ENCODE measurements at places on chromosomes 4 and X. TPM values are rescaled to one million over a fixed set of nuclear protein-coding genes. Genes with fewer than 3 reads are reported as not detected.

The PABPC5 gene
- total RNA-seq, result not detected

GRCh38 chr4:170091069-170091696, 1.4 kb upstream of the AADAT start:
- DNase-seq, result no peak

The MAGEC3 gene
- total RNA-seq, result not detected

- no peak for DNase-seq
Observed at GRCh38 chr4:142150483-142150882, 514.1 kb downstream of the IL15 start.

- no peak for DNase-seq
Observed at GRCh38 chr4:1237981-1238675, 10.8 kb downstream of the CTBP1 start.

- no peak for DNase-seq
Observed at GRCh38 chr4:53782458-53782845, 191.2 kb upstream of the LNX1 start.

DNA sequence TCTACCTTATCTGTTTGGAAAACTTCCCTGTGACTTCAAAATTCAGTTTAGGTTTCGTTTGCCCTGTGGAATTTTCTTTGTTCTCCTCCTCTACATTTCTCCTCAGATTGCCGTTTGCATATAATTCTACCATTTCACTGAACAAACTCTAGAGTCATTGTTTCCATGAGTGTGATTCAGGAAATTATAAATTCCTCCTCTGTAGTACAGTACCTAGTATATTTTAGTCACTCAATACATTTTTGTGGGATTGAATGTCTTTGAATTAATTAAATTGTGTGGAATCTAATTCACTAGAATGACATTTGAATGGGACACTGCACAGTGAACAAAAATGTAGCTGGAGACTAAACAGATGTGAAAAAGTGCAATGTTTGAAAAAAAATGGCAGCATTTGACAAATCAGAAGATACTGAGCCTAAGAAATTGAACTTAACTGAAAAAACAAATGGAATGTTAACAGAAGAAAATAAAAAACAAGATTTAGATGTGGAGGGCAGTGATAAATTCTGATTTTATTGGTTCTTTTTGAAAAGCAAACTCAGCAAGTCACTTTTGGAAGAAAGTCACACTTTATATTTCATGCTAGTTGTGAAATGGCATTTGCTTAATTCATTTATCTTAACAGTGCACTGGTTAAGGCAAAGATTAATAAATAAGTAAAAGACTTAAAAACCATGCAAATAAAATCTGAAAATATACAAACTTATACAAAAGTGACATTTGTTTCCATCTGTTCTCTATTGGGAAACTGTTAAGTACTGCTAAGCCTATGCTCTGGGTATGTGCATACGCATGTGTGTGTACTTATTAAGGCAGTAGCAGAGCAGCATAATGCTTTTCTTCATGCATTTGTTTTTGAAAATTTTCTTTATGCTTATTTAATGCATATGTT, 512.3 kb downstream of the FAT4 start:
- DNase-seq, result no peak

- DNase-seq, result peak; percentile 52
Observed at GRCh38 chr4:83054928-83055327, 19.9 kb downstream of the COPS4 start.

DNA sequence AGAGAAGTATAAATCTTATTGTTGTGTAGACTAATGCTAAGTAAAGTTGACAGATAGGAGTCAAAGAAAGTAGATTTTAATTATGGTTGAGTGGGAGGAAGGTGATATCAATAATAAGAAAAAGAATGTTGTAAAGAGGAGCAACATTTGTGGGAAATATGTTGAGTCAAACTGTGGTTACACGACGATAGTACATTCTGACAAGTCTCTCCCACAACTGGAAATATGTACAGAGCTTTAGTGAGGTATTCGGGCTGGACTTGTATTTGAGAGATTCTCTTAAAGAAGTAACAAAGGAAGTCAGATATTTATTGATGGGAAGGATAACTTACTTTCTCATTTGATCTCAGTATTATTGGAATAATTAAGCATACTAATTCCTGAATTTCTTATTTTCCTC, 525.3 kb upstream of the MAGEB2 start:
- DNase-seq, result no peak
